ENCODE measurements at places on chromosomes 5 and 9.

DNA sequence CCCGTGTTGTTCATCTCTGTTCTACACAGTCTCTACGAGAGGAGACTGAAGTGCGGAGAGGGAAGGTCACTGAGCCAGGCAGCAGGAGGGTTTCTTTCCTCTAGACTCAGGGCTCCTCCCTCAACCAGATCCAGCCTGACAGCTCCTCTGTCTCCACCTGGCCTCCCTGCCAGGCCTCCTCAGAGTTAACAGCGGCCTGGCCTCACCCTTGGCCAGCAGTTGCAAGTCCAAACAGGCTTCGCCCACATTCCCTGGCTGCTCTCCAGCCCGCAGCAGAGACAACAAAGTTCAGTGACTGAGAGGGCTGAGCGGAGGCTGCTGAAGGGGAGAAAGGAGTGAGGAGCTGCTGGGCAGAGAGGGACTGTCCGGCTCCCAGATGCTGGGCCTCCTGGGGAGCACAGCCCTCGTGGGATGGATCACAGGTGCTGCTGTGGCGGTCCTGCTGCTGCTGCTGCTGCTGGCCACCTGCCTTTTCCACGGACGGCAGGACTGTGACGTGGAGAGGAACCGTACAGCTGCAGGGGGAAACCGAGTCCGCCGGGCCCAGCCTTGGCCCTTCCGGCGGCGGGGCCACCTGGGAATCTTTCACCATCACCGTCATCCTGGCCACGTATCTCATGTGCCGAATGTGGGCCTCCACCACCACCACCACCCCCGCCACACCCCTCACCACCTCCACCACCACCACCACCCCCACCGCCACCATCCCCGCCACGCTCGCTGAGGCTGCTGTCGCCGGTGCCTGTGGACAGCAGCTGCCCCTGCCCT, at the start of gene HRCT1:
HRCT1 (plus strand) TSS at position 291 of the 768 bp plus-strand sequence; CDS start at position 377, 86 bp downstream.
- DNase-seq = no peak

DNA sequence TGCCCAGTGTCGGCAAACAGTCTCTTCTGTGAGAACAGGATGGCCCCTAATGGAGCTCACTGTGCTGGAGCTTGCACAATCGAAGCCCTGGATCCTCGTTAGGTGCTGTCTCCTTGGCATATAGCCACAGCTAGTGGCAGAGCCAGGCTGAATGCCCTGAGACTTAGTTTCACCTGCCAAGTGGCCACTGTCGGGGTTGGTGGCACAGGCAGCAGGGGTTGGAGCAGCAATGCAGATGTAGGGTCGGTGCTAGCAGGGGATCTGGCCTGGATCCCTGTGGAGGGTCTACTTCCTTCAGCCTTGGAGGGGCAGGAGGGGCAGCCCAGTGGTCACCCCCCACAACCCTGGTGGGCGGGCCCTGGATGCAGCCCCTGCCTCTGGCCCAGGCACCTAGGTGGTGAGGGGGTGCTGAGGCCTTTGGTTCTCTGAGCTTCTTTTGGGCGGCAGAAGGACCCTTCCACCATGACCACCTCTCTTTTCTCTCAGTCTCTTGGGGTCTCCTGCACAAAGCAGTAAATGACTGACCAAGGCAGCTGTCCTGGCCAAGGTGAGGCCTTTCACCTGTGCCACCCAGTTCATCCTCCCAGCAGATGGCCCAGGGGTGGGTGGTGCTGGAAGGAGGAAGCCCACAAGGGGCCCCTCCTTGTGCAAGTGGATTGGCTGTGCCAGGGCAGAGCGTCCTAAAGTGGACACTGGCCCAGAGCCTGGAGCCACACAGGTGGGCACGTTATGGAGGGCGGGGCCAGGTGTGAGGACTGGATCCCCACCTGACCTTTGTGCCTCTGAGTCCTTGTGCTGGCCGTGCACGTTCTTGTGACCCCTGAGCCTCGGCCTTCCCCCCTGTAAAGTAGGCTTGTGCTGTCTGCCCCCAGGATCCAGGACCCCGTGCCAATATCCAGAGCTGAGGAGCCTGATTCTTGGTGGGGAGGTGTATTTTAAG, 44.8 kb downstream of the PHF2 start:
- DNase-seq = no peak

DNA sequence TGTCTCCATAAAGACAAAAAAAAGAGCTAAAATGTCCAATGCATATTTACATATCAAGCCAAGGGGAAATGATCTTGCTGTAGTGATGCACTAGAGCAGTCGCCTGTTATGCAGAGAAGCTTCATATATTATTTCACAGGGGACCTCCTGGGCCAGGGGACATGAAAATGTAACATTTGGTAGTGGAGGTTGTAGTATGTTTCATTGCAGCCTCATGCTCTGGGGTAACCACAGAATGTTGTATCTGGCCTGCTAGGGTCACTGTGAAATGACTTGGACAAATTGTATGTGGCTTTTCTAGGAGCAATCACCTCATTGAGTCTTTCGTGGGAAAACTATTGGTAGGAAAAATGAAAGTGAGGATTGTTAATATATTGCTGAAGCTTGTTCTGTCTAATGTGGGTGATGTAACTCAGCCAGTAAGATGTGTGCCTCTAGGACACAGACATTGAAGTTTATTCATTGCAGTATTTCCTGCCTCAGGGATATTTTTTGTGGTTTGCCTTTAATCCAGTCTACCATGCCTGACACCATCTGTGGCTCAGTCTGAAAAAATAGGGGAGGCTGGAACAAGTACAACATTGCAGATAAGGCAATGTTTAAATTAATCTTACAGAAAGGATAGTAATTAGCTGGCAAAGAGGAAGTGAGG, 430.8 kb upstream of the TNC start:
- no peak for DNase-seq

DNA sequence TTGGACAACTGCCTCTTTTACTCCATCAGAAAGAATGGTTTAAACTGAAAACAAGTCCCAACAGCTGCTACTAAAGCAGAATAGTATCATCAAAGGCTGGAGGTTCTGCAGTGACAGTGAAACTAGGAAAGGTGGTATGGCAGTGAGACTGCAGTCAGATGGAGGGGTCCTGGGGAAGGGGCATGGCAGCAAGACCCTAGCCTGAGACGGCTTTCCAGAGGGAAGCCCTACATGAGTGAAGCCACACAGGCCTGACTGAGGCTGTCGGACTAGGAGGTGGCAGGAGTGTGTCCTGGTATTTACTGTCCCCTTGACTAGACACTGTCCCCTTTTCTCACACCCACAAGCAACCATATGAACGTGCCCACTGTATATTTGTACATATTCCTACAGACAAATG, 40.4 kb upstream of the IPPK start:
- no peak for DNase-seq

DNA sequence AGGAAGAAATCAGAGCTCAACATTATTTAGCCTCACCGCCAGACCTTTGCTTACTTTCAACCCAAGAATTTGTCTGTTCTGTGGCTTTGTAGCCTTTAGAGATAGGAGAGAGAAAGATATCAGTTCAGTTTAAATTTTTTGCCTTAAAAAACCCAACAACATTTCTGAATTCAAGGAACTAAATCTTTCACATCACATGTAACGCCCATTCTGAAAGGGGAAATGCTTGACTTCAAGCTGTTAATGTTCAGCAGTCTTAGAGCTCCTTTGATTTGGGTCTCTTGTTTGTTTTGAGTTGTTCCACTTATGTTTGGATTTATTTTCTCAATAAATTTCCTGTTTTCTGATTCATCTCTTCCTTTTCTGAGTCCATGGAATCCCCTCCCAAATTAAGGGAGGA, 294.5 kb downstream of the ARHGAP26 start:
- no peak for DNase-seq

DNA sequence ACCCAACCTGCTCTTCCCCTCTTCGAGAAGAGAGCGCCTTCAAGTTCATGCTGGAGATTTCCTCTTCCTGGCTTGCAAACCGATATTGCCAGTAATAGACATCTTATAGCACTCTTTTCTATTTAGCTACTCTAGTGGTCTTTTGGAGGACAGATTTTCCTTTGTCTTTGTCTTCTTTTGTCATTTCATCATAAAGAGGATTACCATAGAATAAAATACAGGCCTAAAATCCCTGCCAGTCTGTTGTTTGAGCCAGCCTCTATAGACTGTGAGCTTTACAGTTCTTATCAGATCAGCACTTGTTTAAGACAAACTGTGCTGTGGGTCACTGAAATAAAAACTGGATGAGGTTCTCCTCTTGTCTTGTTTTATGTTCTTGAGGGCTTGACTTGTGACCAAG, 802.8 kb downstream of the NR2F1-AS1 start:
- DNase-seq = no peak

GRCh38 chr5:42666869-42667268, 89.7 kb upstream of the CCDC152 start:
- DNase-seq = no peak

DNA sequence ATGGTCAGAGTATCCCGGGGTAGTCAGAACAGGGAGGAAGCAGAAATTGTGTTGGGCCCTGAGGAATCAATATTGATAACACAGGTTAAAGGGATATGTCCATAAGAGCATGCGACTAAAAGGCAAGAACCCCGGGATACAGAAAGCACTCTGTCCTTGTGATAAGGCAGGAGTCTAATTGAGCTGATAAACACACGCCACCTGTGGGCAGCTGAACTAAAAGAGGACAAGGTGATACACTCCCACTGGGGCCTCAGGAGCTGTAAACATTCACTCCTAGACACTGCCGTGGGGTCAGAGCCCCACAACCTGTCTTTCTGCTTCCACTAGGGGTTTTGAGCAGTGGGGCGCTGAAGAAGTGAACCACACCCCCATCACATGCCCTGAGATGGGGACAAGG, 144.7 kb upstream of the MPDZ start:
- no peak for DNase-seq

All from stimulated activated CD4-positive, alpha-beta T cell treated with anti-CD3 and anti-CD28 coated beads, Interleukin-1b, Interleukin-23, amount 100 ng/mL, for 1 hour (primary cell).